ENCODE measurements at places on chromosomes 4 and X.
A peak's percentile ranks its signal among the peaks of the same experiment; 100 is the strongest.

DNA sequence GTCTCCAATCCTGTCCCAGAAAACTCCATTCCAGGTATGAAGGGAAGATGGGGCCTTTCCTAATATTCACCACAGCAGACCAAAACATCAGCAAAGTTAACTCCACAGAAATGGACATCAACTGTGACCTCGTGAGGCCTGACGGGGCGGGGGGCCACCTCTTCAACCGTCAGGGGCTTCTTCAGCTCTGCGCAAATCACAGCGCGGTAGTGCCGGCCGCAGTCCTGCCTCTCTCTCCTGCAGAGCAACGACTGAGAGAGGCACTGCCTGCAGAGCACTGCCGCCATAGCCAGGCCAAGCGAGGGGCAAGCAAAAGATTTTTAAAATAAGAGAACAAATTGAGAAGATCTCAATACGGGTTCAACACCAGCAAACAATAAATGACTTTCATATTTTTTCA is 226.2 kb downstream of the STPG2 start:
- DNase-seq: no peak

- no peak for DNase-seq
Measured at GRCh38 chr4:108570993-108571569, 49.3 kb upstream of the RPL34 start.

DNA sequence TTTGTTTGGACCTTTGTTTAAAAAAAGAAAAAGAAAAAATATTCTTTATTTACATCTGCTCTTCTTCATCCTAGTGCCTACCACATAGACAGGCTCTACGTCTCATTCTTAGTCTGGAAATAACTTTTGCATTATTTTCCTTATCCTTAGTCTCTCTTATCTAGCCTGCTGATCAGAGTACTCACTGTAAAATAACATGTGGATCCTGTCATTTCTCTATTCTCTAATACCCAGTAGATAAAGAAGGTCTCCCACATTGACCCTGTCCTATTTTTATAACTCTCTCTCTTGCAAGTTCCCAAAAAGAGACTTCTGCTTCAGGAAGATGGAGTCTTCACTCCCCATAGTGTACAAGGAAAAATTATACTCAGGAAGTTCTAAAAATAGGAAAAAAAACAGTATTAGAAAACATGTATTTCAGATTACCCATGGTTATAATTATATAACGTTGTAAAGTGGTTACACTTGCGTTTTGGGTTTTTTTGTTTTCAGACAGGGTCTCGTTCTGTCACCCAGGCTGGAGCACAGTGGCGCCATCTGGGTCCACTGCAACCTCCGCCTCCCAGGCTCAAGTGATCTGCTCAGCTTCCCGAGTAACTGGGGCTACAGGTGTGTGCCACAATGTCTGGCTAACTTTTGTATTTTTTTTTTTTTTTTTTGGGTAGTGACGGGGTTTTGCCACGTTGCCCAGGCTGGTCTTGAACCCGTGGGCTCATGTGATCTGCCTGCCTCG is 23.8 kb downstream of the ZFX start:
- no peak for DNase-seq

DNA sequence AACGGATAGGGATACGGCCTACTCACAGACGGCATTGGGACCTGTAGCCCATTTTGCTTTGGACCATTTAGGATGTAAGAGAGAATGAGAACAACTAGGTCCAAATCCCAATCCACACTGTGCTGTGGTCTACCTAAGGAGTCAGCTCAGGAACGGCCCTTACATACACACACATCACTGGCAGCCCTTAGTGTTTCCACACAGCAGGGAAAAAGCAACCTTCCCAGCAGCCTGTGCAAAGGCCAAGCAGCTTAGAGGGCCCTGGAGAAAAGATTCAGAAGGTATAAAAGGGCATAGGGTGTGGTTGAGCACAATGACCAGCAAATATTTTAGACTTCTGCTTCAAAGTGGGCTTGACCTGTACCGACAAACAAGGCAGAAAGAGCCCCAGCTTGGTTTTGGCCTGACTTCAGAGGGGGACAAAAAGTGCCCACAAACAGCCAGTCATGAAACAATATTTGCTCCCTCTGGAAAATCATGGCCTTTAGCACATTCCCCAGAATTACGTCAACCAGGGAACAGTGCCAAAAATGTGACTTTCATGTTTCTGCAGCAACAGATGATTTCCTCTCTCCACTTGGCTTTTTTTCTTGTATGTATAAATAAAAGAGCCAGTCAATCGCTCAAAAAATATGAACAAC is 359.5 kb upstream of the FGF16 start:
- no peak for DNase-seq

DNA sequence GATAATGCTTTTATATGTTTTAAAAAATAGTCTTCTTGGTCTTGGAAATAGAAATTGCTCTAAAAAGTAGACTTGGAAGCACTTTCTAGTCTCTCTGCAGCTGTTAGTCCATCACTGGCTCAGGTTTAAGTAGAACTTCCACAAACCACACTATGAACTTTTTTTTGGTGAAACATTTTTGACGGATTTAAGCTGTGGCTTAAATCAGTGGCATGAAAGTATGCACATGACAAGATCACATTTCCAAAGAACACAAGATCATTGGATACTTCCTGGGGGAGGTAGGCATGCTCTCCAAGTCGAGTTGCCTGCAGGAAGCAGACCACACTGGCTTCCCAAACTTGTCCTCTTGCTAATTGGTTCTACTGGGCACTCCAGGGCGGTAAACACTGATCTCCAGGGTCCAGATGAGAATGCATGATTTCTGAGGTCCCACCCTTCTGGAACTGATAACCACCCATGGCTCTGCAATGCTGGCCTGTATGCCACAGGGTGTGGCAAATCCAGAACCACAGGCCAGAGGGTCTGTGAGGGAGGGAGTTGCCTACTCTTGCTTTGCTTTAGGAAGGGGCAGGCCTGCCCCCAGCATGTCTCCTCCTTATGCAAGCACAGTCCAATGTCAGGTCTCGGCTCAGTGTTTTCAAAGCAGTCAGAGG is 331.9 kb upstream of the SFRP2 start:
- no peak for DNase-seq

GRCh38 chrX:138481649-138482048 is 229.9 kb downstream of the FGF13 start:
- DNase-seq: no peak

GRCh38 chrX:134502686-134503085 is 42.7 kb downstream of the HPRT1 start:
- DNase-seq: no peak

GRCh38 chrX:134645936-134646543 is 12.2 kb downstream of the PLAC1 start:
- no peak for DNase-seq

DNA sequence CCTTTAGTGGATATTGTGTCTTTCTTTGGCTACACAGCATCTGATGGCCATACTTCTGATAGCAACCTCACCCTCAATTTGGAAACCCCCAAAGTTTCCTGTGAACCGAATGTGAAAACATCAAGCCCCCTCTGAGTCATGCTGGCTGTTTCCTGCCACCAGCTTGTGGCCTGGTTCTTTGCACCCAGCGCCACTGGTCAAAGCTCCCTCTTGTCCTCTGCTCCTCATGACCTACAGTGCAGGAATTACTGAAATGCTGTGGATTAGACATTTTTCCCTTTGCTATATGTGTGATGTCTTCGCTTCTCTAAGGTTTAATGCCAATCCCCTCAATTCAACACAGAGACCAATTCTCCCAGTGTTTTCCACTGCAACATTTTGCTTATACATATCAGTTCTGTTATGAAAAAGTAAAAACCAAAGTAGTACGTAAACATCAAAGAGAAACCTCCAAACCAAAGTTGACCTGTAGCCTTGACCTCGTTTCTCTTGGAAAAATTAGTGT is 224.0 kb upstream of the TENM3 start:
- no peak for DNase-seq

GRCh38 chrX:66200855-66201795 is 37.1 kb downstream of the HEPH start:
- no peak for DNase-seq

DNA sequence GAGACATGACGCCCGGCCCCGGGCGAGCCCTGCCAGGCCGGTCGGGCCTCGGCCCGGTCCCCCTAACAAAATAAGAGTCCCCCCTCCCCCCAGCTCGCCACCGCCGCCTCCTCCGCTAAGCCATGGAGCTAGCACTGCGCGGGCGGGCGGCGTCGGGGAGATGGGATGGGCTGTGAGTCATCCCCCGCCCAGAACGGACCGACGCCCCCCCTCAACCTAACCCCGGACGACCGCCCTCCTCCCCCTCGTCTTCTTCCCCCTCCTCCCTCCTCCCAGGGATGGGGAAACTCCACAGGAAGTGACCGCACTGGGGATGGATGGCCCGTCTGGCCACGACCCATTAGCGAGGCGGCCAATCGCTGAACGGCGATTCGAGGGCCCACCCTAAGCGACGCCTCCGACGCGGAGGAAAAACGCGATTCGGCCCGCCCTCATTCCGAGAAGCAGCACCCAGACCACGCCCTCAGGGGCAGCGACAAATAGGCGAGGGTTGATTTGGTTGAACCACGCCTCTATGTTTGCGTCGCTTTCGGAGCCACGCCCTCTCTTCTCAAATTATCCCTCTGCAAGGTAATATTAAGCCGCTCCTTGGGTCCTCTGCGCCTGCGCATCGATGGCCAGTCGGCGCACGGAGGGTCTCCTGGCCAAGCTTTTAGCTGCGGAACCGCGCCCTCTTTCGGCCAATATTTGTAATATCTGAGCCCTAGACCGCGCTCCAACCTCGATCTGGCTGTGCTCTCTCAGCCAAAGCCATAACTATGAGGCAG is at the start of gene TFE3:
TSS of gene TFE3 (minus strand) at position 138 of the 767 bp plus-strand sequence. CDS start at position 7, 131 bp downstream.
- peak; percentile 97 for DNase-seq

GRCh38 chr4:106986486-106986885 is 49.6 kb downstream of the DKK2 start:
- DNase-seq: no peak

DNA sequence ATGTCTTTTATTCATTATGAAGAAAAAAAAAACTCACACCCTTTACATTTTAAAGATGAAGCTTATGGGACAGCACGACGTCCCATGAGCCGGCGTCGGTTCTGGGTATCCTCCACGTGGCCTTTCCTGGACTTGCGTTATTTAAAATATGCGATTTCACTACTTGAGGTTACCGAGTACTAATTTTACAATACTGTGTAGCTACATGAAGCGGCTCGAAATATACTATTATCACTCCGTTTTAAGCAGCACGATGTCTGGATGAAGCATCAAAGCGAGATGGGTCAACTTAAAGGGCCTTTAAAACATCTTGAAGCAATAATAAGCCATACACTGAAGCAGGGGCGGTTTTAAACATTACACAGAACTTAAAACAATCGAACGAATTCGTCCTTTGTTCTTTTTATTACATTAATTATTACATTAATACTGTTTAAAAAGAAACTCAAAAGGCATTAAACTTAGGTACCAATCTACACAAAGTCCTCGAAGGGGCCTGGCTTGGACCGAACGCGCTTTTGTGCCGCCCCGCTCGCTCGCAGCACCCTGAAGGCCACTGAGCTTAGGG is 1.4 kb upstream of the KLF3 start:
- DNase-seq: no peak

- no peak for DNase-seq
Measured at GRCh38 chr4:23770011-23770410, 119.8 kb downstream of the PPARGC1A start.

- DNase-seq: no peak
Measured at GRCh38 chrX:133776072-133776471, 209.3 kb downstream of the GPC3 start.

GRCh38 chr4:28313729-28314713 is 1453.4 kb downstream of the STIM2 start:
- DNase-seq: no peak

DNA sequence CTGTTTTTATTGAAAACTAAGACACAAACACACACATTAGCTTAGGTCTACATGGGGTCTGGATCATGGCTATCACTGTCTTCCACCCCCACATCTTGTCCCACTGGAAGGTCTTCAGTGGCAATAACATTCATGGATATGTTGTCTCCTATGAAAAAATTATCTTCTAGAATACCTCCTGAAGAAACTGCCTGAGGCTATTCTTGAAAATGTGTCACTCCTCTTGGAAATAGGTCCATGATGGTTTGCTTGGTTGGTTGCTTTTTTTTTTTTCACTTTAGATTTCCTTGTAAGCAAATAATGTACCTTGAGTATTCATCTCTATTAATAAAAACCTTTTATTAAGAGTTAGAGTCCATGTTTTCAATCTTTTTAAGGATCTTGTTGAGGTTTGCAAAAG is 195.3 kb upstream of the PDE5A start:
- no peak for DNase-seq

- no peak for DNase-seq
Measured at GRCh38 chrX:54248309-54248708, 65.3 kb upstream of the FAM120C start.

DNA sequence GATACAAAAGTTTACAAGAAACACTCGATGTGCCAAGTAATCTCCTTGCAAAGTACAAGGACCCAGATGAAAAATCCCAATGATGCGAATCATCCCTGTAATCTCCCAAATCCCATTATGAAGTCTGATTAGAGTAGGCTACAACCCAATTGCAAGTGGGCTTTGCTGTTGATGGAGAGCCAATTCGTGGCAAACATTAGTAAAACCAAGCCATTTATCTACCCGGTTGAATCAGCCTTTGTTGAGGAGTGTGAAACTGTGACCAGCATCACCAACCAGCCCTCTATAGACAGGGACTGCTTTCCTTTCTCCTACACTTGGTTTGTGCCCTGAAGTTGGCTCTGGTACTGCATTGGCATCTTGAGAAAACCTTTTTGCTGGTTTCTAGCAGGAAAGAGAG is 1.2 kb upstream of the PRPS2 start:
- DNase-seq: no peak

GRCh38 chr4:37936889-37937498 is 23.2 kb upstream of the PTTG2 start:
- DNase-seq: no peak

GRCh38 chr4:52861879-52862616 is at the start of gene RASL11B:
Gene RASL11B, plus strand, starts transcription at chr4:52862317. Its CDS starts 191 bp downstream, at chr4:52862508.
- DNase-seq: peak; percentile 89

GRCh38 chr4:54274795-54275665 is 45.9 kb downstream of the PDGFRA start:
- DNase-seq: no peak

- no peak for DNase-seq
Measured at GRCh38 chr4:6991771-6992557, 51.2 kb upstream of the TADA2B start.

GRCh38 chrX:28180096-28180495 is 198.8 kb upstream of the DCAF8L1 start:
- no peak for DNase-seq

DNA sequence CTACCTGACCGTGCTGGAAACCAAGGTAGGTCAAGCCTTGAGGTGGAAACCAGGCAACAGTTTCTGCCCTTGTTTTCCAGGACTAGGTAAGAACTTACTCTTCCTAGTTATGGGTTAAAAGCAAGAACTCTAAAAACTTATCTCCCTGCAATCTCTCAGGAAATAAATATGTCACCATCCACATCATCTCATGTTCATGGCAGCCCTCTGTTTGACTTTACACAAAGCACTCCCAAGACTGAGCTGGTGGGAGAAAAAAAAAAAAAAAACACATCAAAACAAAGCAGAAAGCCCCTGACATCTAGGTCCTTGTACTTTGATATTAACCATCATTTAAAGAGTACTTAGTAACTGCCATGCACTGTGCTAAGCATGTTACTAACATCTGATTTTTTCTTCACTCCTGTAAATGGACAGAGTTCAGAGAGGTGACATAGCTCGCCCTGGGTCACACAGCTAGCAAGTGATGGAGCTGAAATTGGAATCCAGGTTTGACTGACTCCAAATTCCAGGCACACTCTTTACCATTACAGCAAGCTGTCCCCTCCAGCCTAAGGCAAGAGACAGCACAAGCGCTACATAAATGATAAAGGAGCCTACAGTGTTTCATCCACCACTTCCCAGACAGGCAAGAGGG is 102.8 kb upstream of the NOCT start:
- DNase-seq: no peak
